Peyer's patch (tissue), 4 donors: ENCODE measurements at places on chromosomes 5 and 9. TPM values are rescaled to one million over a fixed set of nuclear protein-coding genes. Genes with fewer than 3 reads are reported as not detected.

GRCh38 chr5:141951332-141951781, 6.6 kb downstream of the PCDH12 start:
- DNase-seq: no peak

GRCh38 chr5:106640511-106640910, 1030.2 kb downstream of the EFNA5 start:
- DNase-seq: no peak

GRCh38 chr5:73451224-73452130, 2.9 kb upstream of the FOXD1 start:
- DNase-seq: peak; percentile 86

GRCh38 chr9:124766815-124767554, 4.1 kb downstream of the NR6A1 start:
- no peak for DNase-seq

- no peak for DNase-seq
These were observed at the start of gene PRDM12 for GRCh38 chr9:130664251-130665028. Gene PRDM12 (plus strand): TSS chr9:130664594. CDS start chr9:130664654, 60 bp downstream.

- no peak for DNase-seq
These were observed 216.0 kb downstream of the KDM4C start for GRCh38 chr9:6973762-6974161.

- DNase-seq: no peak
These were observed 23.5 kb upstream of the SUSD1 start for GRCh38 chr9:112198646-112199045.

DNA sequence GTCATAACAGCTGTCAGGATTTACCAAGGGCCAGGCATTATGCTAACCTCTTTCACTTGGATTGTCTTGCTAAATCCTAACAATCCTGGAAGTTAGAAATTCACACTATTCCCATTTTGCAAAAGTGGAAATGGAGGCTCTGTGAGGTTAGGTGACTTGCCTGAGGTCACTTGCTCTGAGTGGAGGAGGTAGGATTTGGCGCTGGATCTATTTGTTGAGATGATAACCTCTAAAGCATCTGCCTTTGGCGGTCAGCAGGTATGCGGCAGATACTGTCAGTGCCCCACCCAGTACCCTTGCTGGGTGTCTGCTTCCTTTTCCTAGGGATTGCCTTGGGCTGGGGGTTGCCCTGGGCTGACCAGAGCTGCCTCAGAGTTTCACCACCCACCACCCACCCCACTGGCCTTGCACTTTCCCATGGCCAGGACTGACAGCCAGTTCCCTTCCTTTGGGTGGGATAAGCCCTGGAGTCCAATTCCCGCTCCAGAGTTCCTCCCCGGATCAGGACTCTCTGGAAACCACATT, 164.8 kb upstream of the MSX2 start:
- DNase-seq: no peak

- DNase-seq: no peak
These were observed 374.6 kb downstream of the OSTF1 start for GRCh38 chr9:75462866-75463265.

GRCh38 chr9:111599092-111599954, at the start of gene PTGR1:
Gene PTGR1 (minus strand): TSS chr9:111599647. CDS start chr9:111597422, 2,225 bp downstream.
- no peak for DNase-seq

GRCh38 chr5:151799407-151799806, 27.7 kb downstream of the G3BP1 start:
- no peak for DNase-seq

GRCh38 chr9:86665416-86665815, 281.9 kb downstream of the GAS1 start:
- no peak for DNase-seq

- DNase-seq: no peak
These were observed 1.1 kb downstream of the IPO11 start for GRCh38 chr5:62413711-62414110.

GRCh38 chr9:13896922-13897835, 416.8 kb downstream of the NFIB start:
- no peak for DNase-seq

DNA sequence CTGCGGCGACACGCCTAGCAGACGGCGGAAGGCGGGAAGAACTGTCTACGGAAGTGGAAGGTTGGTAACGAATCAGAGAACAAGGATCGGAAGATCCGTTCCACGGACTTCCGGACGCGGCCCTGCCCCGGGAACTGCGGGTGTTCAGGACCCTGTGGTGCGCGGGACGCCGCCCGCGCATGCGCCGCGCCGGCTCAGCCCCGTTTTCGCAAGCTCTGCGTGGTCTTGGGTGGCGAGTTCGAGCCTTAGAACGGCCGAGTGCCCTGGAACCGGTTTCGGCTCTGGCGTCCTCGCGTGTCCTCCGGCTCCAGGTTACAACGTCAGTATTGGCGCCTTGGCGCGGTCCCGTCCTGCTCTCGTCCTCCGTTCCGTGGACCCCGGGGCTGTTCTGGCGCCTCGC, 515 bp upstream of the RNU6ATAC start:
- no peak for DNase-seq

DNA sequence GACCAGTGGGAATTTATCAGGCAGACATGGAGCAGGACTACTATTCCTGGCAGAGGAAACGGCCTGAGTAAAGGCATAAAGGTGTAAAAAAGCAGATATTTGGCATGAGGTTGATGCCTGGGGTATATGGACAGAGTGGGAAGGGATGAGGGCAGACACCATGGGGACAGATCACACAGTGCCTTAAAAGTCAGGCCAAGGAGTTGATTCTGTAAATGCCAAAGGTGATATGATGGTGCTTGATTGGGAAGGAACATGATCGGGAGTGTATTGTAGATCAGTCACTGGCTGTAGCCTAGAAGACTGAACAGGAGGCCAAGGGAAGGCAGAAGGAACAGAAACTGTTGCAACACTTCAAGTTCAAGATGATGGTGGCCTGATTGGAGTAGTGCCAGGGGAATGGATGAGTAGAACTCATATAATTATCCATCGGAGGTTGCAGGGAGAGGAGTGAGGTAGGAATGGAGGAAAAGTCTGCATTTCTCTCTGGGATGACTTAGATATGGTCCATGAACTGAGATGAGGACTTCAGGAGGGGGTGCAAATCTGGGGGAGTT, 594.3 kb upstream of the KLF4 start:
- DNase-seq: no peak

DNA sequence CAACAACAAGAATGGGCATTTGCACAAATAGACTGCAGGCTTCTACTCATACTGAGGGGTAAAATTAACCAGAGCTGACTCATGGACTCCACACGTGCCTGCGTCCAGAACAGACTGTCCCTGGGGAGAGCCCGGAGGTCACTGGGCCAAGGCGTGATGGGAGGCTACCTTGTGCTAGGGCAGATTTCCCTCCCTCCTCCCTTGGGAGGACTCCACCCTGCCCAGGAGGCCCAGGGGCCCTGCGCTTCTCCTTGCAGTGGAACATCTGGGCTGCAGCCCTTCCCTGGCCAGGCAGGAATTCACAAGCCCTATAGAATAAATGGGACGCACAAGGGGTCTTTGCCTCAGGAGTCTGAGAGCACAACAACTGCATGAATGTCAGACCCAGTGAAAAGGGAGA, 35.6 kb downstream of the IRX2 start:
- no peak for DNase-seq

- DNase-seq: no peak
These were observed 61.2 kb upstream of the RXRA start for GRCh38 chr9:134265078-134265477.

DNA sequence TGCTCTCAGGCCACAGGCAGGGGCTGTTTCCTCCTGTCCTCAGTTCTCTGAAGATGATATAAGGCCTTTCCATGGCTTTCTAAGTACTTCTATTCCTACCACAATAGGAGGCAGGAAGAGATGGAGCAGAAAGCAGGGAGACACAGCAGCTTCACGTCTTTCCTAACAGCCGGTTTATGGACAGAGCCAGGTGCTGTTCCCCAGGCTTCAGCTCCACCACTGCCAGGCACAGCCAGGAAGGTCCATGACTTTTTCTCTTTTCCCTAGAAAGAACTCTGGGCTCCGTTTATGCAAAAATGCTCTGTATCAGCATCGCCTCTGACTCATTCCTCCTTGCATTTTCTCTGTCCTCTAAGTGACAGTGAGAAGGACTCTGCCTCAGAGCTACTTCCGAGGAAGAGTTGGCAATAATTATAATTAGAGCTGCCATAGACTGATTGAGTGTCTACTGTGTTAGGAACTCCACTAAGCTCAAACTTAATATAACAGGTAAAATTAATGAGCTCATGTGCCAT, 478.5 kb downstream of the RASEF start:
- DNase-seq: no peak

- DNase-seq: no peak
These were observed 8.2 kb downstream of the DMAC1 start for GRCh38 chr9:7791394-7791793.

DNA sequence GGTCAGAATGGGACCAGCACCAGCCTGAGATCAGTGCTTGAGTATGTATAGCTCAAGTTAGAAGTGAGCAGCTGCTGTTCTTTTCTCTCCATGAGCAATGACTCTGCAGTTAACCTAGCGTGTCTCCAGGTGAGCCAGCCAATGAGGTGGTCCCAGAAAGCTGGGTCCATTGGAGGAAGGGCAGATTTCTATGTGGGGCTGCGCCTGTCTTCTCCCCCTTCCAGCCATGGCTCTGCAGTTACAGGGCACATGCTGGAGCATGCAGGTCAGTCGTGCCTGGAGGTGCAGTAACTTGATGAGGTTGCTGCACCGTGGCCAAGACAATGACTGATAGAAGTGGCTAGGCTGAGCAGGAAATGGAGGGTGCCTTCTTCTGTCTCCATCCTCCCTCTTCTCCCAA, 29.6 kb upstream of the CXCL14 start:
- no peak for DNase-seq

- DNase-seq: no peak
These were observed 16.6 kb upstream of the TGFBI start for GRCh38 chr5:136012041-136012804.

GRCh38 chr5:149063017-149063687, at the start of gene SH3TC2:
Gene SH3TC2 (minus strand): TSS chr5:149063062. CDS start chr5:149063022, 40 bp downstream.
- DNase-seq: no peak

GRCh38 chr5:139388198-139388821, 1.4 kb downstream of the MZB1 start:
- peak; percentile 85 for DNase-seq

DNA sequence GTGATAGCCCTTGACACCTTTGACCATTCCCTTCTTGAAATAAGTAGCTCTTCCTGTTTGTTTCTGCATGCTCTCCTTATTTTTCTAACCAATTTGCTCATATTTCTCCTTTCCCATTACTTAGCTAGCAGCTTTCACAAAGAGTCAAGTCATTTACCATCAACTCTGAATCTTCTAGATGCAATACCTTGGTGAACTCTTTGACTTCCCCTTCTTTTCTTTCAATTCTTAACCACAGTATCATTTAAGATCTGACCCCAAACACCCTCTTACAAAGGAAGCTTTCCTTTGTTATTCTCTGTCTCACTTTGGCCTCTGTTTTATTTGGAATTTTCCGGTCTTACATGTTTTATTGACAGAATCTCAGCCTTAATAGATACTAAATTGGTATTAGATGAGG, 14.0 kb downstream of the NFX1 start:
- no peak for DNase-seq

- DNase-seq: no peak
These were observed 61.7 kb upstream of the TAF11L2 start for GRCh38 chr5:17436350-17436749.

GRCh38 chr5:159837860-159838259, 78.4 kb upstream of the ADRA1B start:
- no peak for DNase-seq

GRCh38 chr5:120609570-120609969, 145.5 kb downstream of the PRR16 start:
- no peak for DNase-seq

DNA sequence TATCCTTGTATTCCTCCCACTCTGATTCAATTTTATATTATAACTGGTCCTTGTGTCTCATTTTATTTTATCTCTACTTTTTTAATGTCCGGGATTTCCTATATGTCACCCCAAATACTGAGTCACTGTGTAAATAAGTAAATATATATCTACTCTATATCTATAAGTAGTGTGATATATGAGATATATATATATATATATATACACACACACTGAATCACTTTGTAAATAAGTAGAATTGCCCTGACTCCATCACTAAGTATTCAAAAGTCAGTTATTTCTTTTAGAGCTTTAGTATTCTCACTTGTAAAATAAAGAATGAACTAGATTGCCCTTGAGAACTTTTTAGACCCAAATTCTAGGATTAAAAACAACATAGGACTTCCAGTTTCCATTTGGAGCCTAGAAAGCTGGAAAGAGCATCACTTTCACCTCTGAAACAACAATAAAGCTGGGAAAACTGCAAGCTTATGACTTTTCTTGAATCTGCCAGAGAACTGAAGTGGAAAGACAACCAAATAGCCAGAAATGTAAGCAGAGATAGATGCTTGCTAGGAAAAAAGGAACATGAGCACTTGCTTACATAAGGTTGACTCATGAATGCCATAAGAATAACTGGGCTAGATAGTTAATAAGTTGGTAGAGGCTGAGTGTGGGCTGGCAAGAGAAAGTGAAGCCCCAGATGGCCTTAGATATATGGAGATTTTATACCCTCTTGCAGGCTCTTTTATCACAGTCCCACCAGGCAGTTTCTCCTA, 171.1 kb upstream of the TLX3 start:
- no peak for DNase-seq

DNA sequence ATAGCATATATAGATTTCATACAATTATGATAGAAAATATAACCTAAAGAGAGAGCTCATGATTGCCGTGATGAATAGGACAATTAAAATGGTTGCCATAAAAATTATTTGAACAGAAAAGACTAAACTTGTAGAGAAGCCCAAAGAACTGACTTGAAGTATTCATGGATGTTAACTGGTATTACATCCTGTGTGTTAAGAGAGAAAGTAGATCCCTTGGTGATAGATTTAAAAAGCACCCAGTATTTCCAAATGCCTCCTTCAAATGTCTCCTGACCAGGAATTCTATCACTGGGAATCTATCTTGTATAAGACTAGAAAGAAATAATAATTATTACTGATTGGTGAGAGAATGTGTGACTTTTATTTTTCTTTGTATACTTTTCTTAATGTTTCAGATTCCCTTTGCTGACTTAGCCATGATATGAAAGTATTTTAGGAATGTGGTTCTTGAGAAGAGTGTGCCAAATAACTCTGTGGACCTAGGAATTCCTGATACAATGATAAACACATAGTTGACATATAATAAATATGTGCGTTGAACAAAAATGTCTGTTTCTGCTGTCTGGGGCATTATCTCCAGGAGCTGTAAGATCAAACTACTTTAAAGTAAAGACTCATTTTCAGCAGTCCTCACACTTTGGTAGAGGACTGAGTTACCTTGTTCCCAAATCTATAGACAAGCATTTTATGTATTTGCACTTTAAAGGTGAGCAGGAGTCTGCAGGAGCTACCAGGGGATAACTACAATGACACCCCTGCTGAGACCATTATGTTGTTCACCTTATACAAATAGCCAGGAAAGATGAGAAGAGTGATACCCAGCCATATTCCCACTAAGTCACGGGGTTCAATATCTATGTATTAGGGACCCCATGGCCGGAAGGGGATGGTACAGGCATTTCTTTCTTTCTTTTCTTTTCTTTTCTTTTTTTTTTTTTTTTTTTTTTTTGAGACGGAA, 211.1 kb upstream of the TLE4 start:
- no peak for DNase-seq

Gene SLC6A19
- 934 TPM for total RNA-seq

Gene GAS1
- total RNA-seq: 13.1 TPM

Gene GADD45G
- 8.7 TPM for total RNA-seq

Gene IRGM
- not detected for total RNA-seq

Gene SPATA31A3
- total RNA-seq: not detected

Gene CACFD1
- 55.7 TPM for total RNA-seq

Gene SLC6A7
- 24.1 TPM for total RNA-seq

Gene ADAMTS12
- total RNA-seq: 11.6 TPM

Gene GRIN3A
- total RNA-seq: not detected
